ENCODE measurements at places on chromosomes 7 and 10.
A peak's percentile ranks its signal among the peaks of the same experiment; 100 is the strongest.

DNA sequence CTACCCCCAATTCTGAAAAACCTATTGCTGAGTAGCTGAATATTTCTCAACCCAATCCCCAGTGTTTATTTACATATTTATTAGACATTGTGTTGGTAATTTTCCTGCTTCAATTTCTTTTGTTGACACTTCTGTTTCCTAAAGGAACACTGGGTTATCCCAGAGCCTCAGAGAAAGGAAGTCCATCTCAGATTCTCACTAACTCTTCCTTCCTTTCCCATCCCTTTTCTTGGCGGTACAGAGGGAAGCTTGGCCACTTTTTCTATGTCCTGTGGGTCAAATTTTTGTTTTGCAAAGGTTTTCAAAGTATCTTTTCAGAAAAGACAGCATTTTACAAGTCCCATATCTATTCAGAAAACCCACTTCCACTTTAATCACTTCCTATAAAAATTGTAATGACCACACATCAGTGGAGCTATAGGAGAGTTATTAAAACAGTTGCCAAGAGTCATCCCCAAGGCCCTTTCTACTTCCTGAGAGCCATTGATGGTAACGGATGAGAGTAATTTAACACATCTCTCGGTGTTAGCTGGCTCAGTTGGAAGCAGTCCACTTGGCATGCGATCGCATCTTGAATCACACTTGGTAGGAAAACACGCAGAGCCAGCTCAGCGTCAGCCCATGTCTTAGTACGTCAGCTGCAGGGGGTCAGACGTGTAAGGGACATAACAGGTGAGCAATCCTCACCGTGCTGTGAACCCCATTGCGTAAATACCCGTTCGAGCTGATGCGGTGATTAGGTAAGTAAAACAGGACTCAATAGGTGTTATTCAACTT lies 231.1 kb upstream of the ADARB2 start:
- DNase-seq: no peak

DNA sequence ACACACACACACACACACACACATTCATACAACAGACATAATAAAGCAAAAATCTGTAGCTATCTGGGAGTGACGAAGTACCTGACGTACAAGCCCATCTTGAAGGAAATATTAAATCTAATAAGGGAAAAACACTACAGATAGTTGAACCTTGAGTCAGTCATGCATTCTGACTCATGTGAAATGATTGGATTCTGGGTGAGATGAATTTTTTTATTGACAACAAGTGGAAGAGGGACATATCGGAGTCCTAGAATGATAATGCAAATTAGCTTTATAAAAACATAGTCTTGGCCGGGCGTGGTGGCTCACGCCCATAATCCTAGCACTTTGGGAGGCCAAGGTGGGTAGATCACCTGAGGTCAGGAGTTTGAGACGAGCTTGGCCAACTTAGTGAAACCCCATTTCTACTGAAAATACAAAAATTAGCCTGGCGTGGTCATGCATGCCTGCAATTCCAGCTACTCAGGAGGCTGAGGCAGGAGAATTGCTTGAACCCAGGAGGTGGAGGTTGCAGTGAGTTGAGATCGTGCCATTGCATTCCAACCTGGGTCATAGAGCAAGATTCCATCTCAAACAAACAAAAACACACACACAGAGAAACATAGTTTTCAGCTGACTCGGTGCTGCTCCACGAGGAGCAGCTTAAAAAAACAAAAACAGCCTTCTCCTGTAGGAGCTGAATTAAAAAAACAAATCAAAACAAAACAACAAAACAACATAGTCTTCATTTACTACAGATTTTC lies 154.4 kb upstream of the MKLN1 start:
- no peak for DNase-seq

DNA sequence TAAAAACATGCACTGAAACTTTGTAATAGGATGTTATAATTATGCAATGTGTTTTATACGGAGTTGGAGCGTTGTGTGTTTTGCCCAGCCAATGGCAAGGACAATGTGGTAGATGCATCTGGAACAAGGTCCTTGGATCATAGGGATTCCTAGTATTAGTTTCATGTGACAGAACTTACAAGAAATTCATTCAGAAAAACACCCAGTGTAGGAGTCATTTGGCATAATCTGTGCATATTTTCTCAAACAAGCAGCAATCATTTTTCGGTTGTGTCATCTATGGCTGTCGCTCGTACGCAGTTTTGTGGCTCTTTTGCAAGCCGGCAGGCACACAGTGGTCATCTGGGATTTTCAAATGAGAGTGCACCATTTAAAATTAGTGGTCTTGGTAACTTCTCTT lies 19.8 kb downstream of the CREB5 start:
- no peak for DNase-seq

GRCh38 chr7:156064971-156065386 lies 252.7 kb upstream of the SHH start:
- no peak for DNase-seq

DNA sequence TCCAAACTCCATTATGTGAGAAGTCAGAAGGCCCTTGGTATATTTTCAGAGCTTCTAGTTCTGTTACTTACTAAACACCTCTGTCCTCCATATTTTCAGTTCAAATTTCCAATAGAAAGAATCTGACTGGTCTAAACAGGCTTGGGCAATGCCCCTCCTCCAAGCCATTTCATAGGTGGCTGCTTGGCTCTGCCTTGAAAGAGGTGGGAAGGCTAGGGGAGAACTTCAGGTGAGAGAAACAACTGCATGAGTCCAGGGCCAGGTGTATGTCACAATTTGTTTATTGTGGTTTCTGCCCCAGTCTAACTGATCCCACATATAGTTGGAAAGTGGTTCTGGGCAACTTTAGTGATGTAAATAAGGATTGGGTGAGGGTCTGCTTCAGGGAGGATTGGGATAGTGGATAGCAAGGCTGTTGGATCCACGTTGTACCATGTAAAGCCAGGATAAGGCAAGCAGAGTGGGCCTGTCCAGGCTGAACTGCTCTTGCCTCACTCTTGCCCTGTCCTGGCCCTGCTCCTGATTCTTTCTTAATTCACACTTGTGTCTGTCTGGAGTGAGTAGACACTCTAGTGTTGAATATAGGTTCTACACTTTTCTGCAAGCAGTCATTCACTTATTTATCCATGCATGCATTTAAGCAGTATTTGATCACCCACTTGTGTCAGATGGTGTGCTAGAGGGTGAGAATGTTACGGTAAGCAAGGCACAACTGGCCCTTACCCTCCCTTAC lies 67.5 kb upstream of the COMTD1 start:
- DNase-seq: no peak

DNA sequence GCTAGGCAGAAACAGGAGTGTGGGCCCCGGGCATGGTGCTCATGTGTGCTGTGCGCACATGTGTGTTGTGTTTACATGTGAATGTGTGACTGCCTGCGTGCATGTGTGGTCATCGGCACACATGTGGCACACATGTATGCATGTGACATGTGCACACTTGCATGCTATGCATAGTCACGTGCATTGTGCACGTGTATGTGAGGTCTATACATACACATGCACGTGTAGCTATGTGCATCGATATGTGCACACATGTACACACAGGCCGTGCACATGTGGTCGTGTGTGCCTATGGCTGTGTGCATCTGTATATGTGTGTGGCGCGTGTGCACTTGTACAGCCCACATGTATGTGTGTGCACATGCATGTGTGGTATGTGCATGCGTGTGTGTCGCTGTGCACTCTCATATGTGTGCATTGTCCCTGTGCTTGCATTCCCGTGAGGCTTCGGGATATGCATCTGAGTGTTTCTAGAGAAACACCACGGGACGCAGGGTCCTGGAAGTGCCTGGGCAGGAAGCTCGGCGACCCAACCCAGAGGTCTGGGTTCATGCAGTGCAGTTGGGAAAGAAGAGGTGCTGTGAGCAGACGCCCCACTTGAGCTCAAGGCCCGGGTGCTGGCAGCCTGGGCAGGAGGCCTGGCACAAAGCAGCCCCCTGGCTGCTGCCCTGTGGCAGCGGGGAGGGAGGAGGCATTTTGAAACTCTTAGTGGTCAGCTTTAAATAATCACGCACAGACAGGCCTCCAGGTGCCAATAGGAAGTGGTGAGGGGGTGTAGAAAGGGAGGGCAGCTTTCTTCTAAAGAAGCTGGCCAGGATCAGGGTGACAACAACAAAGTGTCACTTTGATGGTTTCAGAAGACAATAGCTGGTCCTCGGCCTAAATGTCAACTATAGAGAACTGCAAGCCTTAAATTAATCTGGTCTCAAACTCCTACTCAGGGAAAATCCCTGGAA lies 410.0 kb upstream of the MGMT start:
- no peak for DNase-seq

DNA sequence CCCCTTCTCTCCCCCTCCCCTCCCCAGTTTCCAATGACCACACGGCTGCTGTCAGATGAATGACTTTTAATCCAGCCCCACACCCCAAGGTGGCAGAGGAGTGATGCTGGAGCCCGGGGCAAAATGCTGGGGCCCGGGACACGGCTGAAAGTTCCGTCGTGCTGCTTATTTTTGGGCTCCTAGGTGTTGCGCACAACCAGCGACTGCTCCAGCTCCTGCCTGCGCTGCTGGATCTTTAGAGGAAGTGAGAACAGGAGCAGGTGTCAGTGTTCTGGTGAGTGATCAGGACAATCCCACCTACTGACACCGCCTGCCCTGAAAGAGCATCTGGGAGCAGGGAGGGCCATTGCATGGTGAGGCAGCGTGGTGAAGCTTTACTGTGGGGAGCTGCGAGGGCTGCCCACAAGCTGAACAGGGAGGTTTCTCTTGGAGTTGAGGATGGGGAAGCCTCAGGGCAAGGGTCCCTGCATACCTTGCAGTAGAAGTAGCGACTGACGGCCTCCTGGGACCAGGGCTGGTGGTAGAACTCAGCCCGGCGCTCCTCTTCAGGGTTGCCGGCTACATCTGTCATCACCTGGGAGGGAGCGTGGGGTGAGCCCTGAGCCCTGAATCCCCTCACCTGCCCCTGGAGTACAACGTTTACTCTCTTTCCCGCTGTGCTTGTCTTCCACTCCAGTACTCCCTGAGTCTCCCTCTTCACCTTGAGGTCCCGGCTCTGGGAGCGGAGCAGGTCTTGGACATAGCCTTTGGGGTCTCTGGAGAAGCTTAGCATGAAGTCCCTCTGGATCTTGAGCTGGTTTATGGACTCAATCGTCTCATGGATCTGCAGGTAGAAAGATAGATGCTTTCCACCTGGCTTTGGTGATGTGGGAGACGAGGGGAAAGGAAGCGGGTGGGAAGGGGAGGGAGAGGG lies 6.9 kb downstream of the CHPF2 start:
- DNase-seq: no peak

DNA sequence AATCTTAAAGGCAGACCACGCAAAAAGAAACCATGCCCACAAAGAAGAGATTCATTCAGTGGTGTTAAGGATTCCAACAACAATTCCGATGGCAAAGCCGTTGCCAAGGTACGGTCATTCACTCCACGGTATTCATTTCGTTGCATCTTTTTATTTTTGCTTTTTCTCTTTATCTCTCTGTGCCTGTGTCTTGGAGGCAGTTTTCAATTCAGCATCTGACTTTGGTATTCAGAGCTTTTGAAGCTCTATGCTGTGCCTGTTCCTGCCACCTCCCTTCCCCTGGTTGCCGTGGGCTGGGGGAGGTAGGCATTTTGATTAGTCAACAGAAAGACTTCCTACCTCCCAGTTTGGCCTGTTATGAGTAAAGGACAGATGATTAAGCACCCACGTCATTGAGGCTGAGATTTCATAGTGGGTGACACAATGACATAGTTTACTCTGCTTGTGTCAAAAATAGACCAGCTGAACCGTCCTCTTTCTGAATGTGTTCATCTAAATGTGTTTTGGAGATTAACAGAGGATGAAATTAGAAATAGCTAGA lies 149.5 kb downstream of the ARID5B start:
- peak; percentile 59 for DNase-seq

GRCh38 chr7:106262221-106262881 lies 22.4 kb downstream of the NAMPT start:
- no peak for DNase-seq

DNA sequence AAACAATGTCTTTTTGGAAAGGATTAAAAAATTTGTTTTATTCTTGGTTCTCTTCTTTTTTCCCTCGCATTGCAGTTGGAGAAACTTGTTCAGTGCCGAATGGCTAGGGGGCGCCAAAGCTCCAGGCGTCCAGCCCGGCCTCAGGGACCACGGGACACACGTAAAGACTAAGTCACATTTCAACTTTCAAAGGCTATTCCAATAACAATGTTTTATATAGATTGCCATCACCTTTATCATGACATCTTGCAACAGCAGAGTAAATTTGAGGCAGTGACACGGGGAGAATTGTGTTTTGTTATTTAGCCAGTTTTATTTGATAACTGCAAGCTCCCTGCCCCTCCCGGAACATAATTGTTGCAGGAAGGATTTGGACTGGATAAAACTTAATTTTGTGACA lies 2.2 kb upstream of the IGFBP3 start:
- peak; percentile 55 for DNase-seq
